ENCODE measurements at places on chromosomes 13 and 19.
A peak's percentile ranks its signal among the peaks of the same experiment; 100 is the strongest.

- DNase-seq: no peak
Measured at GRCh38 chr13:51845574-51846318, 769 bp upstream of the TMEM272 start.

GRCh38 chr19:38043649-38044144 is 136.7 kb downstream of the SIPA1L3 start:
- DNase-seq: no peak

DNA sequence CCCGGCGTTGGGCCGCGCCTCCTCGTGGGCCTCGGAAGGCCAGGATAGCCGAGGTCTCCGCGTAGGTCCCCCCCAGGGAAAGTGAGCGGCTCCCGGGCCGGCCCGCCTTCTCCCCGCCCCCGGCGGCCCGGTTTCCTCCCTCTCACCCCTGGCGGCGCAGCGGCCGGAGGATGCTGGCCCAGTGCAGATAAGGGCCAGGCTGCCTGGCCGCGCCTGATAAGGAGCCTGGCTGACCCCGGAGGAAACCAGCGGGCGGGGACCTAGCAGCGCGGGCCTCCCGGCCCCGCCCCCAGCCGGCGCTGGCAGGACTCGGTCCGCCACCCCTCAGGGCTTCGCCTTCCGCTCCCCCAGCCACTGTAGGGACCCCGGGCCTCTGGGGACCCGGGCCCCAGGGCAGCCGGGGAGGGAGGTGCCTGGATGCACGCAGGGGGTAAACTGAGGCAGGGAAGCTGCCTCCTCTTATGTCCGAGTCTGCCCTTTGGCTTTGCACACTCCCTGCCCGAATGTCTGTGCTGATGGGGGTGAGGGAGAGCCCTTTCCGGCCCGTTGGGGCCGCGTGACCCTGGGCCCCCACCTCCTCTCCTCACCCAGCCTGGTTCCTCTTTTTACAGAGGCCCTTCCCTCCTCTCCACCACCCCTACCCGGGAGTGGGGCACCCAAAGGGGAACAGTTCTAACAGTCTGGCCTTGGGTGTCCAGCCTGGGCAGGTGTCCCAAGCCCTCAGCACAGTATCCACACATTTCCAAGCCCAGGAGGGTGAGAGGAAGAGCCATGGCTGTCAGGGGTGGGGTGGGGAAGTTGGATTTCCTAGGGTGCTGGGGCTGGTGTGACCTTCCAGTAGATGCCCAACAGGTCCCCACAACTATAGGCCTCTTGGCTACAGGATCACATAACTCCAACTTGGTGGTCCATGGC is at the start of gene LYL1:
Gene LYL1 (minus strand): TSS at position 193 of the 915 bp plus-strand sequence. CDS start 1,687 bp downstream, outside the sequence.
- DNase-seq: peak; percentile 95

DNA sequence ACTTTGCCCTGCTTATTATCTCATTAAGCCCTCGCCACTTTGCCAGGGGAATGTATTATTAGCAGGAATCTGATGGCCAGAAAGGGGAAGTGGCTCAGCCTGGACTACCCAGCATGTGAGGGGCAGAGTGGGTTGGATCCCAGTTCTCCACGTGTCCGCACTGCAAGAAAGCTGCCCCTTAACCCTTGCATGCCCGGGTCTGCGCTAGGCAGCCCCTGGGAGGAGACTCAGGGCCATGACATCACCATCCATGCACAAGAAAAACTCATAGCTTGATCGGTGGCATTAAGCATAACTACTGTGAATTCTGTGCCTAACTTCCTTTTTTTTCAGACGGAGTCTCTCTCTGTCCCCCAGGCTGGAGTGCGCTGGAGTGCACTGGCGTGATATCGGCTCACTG is 8.9 kb downstream of the CACNG8 start:
- DNase-seq: peak; percentile 87

- DNase-seq: no peak
Measured at GRCh38 chr19:17001603-17002183, 24.9 kb downstream of the CPAMD8 start.
